CD8-positive, alpha-beta memory T cell (primary cell): ENCODE measurements at places on chromosomes 3 and 15. TPM values are rescaled to one million over a fixed set of nuclear protein-coding genes. Genes with fewer than 3 reads are reported as not detected.

GRCh38 chr3:175426805-175427204 is 567.7 kb downstream of the NAALADL2 start:
- no peaks in the 10 kb centered on the region for H3K27me3 ChIP-seq
- no peak for DNase-seq
- H3K27ac ChIP-seq, result no peak overlapping the region
- H3K36me3 ChIP-seq, result no peaks in the 10 kb centered on the region
- no peak overlapping the region for H3K4me3 ChIP-seq

DNA sequence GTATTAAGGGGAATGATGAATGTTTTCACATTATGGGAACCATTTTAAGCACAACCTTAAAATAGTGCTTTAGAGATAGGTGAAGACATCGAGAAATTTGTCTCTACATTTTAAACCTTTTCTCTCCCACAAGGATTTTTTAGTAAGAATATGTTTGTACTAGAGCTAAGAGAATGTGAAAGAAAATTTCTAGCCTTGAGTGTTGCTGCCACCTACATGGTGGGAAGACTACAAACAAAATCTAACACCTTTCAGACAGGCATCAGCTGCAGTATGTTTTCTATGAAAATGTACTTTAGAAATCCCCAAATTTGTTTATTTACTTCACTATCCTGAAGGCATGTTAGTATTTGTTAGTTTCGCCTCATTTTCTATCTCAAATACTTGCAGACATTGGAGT is 247.4 kb downstream of the WDR72 start:
- no peaks in the 10 kb centered on the region for H3K27me3 ChIP-seq
- no peak overlapping the region for H3K27ac ChIP-seq
- H3K36me3 ChIP-seq, result no peaks in the 10 kb centered on the region
- no peak for DNase-seq
- H3K4me1 ChIP-seq, result no peaks in the 10 kb centered on the region

DNA sequence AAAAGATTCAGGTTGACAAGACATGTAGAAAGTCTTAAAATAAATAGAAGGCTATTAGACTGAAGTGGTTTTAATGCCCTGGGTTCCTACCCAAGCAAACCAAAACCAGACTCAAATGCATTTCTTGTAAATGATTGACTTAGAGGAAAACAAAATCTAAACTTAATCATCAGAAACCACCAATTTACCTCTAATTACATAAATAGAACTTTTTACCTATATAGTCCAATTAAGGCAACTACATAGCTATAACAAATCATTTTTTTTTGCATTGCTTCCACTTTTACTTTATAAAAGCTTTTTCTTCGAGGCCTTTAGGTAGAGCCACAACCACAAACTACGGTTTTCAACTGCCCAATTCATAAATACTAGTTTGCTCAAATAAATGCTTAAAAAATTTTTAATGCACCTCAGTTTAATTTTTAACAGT is 231.3 kb upstream of the ARHGEF26 start:
- no peaks in the 10 kb centered on the region for H3K4me1 ChIP-seq
- H3K27me3 ChIP-seq, result no peaks in the 10 kb centered on the region
- DNase-seq, result no peak
- H3K4me3 ChIP-seq, result no peak overlapping the region
- no peak overlapping the region for H3K27ac ChIP-seq
- H3K36me3 ChIP-seq, result no peaks in the 10 kb centered on the region

GRCh38 chr3:174697310-174697709 is 161.8 kb upstream of the NAALADL2 start:
- no peak for DNase-seq
- H3K4me3 ChIP-seq, result no peak overlapping the region
- no peaks in the 10 kb centered on the region for H3K4me1 ChIP-seq
- no peaks in the 10 kb centered on the region for H3K36me3 ChIP-seq
- H3K27me3 ChIP-seq, result no peaks in the 10 kb centered on the region

DNA sequence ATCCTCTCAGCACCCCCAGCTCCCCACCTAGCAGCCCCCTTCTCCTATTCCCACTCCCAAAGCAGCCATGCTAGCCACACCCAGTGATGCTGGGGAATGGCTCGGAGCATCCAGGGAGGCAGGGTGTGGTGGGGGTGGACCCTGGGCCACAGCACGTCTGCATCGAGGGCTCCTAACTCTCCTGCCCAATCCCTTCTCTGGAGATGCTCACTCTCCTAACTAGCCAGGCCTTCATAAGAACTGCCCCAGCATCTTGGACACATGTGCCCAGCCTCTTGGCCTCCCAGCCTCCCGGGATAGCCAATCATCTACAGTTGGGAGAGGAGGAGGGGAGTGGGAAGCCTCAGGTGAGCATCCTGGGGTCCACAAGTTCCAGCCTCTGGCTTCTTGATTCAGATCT is 2.7 kb downstream of the PCBP4 start:
- no peak overlapping the region for H3K27ac ChIP-seq
- H3K4me1 ChIP-seq, result peaks cover 16% of the 10 kb centered on the region
- H3K36me3 ChIP-seq, result no peaks in the 10 kb centered on the region
- no peaks in the 10 kb centered on the region for H3K27me3 ChIP-seq
- no peak for DNase-seq

GRCh38 chr15:52783929-52784798 is 6.0 kb downstream of the ONECUT1 start:
- peaks cover 11% of the 10 kb centered on the region for H3K4me1 ChIP-seq
- peak; percentile 27 for DNase-seq
- no peak overlapping the region for H3K27ac ChIP-seq
- peaks cover 75% of the 10 kb centered on the region for H3K27me3 ChIP-seq

GRCh38 chr15:61404567-61404966 is 175.5 kb upstream of the RORA start:
- no peaks in the 10 kb centered on the region for H3K4me1 ChIP-seq
- no peak overlapping the region for H3K4me3 ChIP-seq
- DNase-seq, result no peak
- H3K27me3 ChIP-seq, result no peaks in the 10 kb centered on the region
- H3K27ac ChIP-seq, result no peak overlapping the region

DNA sequence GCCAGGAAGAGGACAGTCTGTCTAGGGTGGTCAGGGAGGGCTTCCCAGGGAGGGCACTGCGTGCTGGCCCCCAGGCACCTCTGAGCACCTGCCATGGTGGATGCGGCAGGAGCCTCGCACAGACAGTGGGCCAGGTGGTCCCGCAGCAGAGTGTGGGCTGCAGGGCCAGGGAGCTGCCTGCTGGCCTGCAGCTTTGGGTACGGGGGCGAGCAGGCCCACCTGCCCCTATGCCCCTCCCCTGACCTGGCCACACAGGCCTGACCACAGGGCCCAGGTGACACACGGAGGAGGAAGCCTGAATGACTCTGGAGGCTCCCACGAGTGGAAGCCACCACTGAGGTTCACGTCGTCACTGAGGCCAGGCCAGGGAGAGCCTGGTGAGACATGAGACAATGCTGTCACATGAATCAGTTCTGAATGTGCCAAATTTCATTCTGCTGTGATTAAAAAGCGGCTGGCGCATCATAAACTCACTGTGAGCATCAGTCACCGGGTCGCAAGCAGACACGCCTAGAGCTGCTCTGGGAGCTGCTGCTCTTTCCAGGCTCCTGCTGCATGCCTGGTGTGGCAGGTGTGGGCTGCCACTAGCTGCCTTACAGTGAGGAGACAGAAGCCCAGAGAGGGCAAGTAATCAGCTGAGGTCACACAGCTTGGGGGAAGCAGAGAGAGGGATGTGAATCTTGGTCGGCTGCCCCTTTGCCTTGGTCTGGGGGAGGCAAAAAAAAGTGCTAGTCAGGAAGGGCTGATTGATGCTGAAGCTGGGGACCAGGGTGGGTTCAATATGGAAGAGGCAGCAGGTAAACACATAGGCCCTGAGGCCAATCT is 39.5 kb upstream of the IQSEC1 start:
- H3K27ac ChIP-seq, result no peak overlapping the region
- H3K27me3 ChIP-seq, result peaks cover 5% of the 10 kb centered on the region

DNA sequence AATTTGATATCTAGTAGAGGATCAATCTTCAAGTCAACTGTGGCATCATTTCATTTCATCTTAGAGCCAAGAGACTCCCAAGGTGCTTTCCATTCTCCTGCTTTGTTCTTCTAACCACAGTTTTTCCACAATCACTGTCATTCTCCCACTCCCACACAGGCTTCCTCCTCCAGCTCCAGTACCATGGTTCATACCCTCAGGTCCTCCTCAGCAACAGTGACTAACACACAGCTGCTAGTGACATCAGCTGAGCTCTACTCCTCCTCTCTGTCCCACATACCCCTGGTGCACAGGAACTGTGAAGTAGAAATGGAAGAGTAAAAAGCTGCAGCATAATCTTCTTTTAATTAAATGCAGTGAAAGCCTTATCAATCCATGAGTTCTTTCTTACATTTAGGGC is 200.2 kb upstream of the DPH6 start:
- H3K27me3 ChIP-seq, result no peaks in the 10 kb centered on the region
- H3K27ac ChIP-seq, result no peak overlapping the region
- no peaks in the 10 kb centered on the region for H3K36me3 ChIP-seq
- no peak overlapping the region for H3K4me3 ChIP-seq

DNA sequence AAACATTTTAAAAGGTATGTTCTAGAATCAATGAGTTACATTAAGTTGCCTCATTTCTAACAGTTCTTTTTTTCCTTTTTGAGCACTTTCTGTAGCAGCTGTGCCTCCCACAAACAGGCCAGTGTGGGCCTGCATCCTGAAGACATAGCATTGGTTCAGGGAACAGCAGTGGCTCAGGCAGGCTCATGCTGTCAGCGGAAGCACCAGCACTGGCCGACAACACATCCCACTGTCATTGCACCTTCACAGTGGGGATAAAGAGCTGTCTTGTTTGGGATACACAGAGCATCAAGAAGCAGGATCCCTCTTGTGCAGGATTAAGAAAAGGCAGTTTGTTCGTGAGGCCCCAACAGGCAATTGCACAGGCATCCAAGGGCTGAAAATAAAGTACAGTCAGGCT is 123.3 kb downstream of the MOBP start:
- DNase-seq, result no peak
- H3K36me3 ChIP-seq, result no peaks in the 10 kb centered on the region
- no peak overlapping the region for H3K4me3 ChIP-seq
- no peaks in the 10 kb centered on the region for H3K27me3 ChIP-seq

GRCh38 chr3:197325773-197326172 is 27.4 kb upstream of the DLG1 start:
- H3K36me3 ChIP-seq, result no peaks in the 10 kb centered on the region
- no peak overlapping the region for H3K4me3 ChIP-seq
- H3K4me1 ChIP-seq, result no peaks in the 10 kb centered on the region
- peaks cover 4% of the 10 kb centered on the region for H3K27me3 ChIP-seq
- no peak overlapping the region for H3K27ac ChIP-seq
- DNase-seq, result no peak

DNA sequence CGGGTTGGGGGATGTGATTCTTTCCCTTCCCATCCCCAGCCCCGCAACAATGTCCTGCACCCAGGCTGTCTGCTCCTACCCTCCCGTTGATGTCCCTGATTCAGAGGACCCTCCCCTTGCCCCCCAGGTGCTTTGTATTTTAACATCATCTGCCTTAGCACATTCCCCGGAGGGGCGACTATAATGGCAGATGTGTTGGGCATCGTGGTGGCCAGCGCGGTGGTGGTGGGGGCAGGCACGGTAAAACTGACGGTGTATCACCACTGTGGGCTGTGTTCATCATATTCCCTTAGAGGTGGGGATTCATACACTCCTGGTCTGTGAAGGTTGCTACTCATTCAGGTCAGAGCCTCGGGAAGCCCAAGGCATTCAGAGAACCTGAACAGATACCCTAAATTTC is 173.0 kb downstream of the ADAMTS17 start:
- H3K4me3 ChIP-seq, result no peak overlapping the region
- H3K27me3 ChIP-seq, result no peaks in the 10 kb centered on the region
- no peaks in the 10 kb centered on the region for H3K36me3 ChIP-seq

DNA sequence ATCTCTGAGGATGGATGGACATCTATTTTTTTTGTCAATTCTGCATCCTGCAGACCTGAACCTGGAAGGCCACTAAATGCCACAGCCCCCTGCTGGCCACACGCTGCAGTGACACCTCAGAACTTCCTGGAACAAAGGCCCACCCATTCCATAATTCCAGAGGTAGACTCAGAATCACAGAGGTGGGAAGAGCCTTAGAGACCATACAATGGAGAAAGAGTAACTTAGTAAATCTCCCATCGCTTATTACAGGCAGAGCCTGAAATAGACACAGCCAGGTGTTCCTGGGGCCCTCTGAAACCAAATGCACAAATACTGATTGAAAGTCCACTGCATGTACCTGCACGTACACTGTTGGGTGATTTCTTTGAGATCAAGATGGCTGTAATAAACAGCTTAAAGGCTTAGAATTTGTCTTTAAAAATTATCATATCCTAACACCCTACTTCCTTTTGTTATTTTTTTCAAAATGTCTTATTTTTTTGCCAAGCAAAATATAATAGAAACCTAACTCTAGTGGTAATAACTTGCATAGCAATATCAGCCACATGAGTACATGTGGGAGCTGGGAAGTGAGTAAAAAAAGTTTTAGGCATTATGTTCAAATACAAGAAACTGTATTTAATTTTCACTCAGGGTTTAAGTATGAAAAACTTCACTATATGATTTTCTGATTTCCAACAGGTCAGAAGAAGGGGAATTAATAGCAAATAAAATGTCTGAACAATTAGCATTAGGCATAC is 62.7 kb downstream of the EOMES start:
- H3K4me3 ChIP-seq, result no peak overlapping the region
- no peaks in the 10 kb centered on the region for H3K4me1 ChIP-seq
- no peaks in the 10 kb centered on the region for H3K36me3 ChIP-seq
- DNase-seq, result peak; percentile 27
- no peak overlapping the region for H3K27ac ChIP-seq

DNA sequence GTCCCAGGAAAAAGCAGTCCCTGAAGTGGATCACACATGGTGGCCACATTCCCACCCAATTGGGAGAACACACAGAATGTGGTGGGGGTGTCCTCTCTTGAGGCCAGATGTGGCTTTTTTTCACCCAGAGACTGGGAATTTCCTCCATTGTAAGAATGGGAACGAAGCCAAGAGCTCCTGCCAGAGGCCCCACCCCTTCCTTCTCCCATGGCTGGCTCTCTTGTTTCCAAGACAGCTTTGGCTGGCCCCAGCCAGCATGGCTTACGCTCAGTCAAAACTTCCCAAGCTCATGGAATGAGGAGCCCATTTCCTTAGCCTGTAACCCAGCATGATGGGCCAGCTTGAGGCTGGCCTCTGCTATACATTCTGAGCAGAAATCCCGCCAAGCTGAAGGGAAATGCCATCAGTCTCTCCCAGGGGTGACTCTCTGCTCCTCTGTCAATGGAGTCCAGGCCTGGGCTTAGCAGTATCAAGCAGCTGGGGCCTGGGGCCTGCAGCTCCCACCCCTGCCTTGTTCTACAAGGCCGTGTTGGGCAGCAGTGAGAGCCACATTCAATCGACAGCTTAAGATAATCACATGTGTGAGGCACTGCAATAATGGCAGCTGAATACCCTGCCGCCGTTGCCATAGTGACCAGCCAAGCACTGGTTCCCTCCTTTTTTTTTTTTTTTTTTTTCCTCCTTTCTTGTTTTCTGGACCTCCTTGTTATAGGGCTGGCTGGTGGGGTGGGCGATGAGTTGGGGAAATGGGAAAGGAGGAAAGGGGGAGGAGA is 142.4 kb downstream of the EPHB1 start:
- no peak overlapping the region for H3K4me3 ChIP-seq
- no peak overlapping the region for H3K27ac ChIP-seq
- no peaks in the 10 kb centered on the region for H3K4me1 ChIP-seq
- no peaks in the 10 kb centered on the region for H3K27me3 ChIP-seq
- no peak for DNase-seq

Gene HYKK
- 0.82 TPM for total RNA-seq

Gene FBLN2
- 0.18 TPM for total RNA-seq

Gene GOLGA8S
- not detected for total RNA-seq

Gene AMIGO3
- 0.15 TPM for total RNA-seq

Gene ILDR1
- total RNA-seq, result not detected

Gene OR5K2
- total RNA-seq, result not detected

Gene RHCG
- total RNA-seq, result not detected

Gene C2CD4A
- 0.13 TPM for total RNA-seq

Gene ERICH6
- not detected for total RNA-seq

Gene GUCA1C
- total RNA-seq, result not detected

Gene GOLGA8Q
- 1.0 TPM for total RNA-seq
